ENCODE measurements at places on chromosomes 5 and 9.

GRCh38 chr9:114798780-114799427, 6.9 kb downstream of the TNFSF15 start:
- DNase-seq, result no peak

DNA sequence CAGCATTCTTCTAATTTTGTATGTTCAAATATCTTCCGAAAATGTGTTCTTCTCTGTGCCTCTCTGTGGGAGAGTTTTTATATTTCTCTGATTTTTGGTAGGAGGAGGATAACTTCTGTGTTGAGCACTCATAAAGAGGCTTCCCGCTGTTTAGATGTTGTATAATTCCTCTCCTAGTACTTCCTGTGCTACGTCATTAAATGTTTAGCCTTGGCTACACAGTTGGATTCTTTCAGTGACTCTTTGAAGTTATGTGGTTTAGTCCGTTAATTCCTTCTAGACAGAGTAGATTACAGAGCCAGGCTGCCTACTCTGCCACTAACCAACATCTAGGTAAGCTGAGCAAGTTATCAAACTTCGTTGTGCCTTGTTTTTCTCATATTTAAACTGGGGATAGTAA, 302.6 kb downstream of the OSTF1 start:
- DNase-seq, result no peak

DNA sequence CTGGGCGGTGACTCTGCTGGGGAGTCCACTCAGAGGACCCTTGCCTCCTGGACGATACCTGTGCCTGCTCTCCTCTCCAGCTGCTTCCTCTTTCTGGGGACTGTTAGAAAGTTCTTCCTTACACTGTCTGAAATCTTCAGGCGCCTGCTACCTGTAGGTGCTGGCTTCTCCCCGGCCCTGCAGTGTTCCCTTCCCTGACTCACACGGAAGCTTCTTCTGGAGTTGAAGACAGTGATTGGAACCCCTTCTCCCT, 562 bp downstream of the GSN start:
- DNase-seq, result no peak

- no peak for DNase-seq
Measured at GRCh38 chr5:115260248-115260647, 2.4 kb downstream of the PGGT1B start.

- DNase-seq, result no peak
Measured at GRCh38 chr9:134190232-134191121, 26.1 kb upstream of the RNU6ATAC start.

DNA sequence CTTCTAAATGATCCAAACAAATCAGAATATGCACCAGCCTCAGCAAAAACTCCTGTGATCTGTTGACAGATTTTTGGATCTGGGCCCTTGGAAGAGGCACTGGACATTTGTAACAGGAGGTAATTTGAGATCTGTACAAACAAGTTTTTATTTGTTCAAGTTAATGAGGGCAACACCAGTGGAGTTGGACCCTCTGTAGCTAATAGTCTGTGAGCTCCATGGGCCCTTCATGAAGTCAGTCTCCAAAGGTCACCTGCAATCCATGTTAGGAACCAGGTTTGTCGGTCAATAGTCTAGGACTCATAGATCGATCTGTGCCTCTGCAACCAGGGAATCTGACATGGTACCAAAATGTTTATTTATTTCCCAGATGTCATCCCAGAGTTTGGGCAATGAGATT, 40.9 kb downstream of the PAM start:
- no peak for DNase-seq

- DNase-seq, result no peak
Measured at GRCh38 chr5:14365831-14366430, 215.7 kb upstream of the OTULINL start.

- DNase-seq, result no peak
Measured at GRCh38 chr5:37710965-37711364, 128.9 kb downstream of the GDNF start.

DNA sequence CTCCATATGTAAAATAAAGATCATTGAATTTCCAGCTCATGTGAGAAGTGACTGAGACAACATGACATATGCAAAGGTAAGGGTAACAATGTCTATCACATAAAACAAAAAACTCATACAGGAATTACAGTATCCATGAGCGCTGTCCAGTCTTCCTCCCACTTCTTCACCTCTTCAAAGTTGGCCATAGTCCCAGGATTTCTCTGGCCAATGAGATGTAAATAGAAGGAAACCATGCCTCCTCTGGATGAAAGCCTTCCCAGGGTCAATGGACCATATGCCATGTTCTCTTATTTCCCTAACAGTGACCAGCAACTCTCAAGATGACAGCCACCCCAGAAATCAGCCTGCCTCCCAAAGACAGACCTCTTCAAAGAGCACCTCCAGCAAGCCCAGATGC, 75.5 kb downstream of the SEMA5A start:
- no peak for DNase-seq

- DNase-seq, result no peak
Measured at GRCh38 chr9:137175345-137175961, 3.6 kb upstream of the TMEM210 start.

- DNase-seq, result no peak
Measured at GRCh38 chr5:160434022-160434531, 12.4 kb downstream of the PTTG1 start.

- DNase-seq, result no peak
Measured at GRCh38 chr5:92962752-92963151, 618.3 kb downstream of the NR2F1-AS1 start.

GRCh38 chr9:35882263-35882848, 12.2 kb upstream of the OR13J1 start:
- DNase-seq, result peak; percentile 79

DNA sequence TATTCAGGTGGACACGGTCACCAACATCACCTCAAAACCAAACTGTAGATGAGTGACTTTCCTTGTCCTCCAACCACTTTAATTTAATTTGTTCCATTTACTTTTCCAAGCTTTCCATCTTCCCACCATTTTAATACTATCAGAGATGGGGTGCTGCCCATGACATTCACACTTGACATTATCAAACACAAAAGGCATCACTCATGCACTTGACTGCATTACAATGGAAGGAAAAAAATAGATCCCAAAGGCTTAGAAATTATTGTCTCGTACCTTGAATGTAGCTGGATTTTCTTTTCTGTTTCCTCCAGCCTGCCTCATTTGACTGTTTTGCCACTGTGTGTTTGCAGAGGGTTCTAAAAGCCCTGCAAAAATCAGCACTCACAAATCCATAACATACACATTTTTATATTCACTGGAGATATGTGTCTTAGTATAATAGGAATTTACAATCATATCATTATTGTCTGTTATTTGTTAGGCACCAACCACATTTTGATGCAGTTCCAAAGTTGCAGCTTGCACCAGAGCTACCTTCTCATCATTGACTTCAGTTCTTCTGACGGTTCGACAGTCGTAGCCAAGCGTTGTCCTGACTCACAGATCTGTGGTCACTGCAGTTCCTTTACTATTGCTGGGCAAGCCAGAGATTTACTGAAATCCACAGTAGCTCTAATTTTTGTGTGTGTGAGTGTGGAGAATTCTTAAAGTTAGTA, 712.3 kb upstream of the WWC1 start:
- DNase-seq, result no peak

DNA sequence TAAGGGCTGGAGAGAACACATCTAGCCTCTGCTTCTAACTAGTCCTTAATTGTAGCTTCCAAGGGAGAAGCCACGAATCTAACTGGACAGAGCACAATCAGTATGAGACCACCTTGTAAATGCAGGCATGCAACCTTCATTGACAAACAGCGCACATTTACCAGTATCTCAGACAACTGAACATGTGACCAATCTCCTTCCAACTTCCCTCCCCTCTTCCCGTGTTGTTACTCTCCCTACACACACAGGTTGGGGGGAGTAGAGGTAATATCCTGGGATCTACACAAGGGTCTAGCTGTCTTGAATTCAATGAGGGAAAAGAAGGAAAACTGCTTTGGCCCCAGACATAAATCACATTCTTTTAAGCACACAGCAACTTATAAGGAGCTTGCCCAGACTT, 77.6 kb downstream of the LIFR start:
- no peak for DNase-seq

GRCh38 chr5:52707616-52708015, 80.1 kb upstream of the ITGA1 start:
- DNase-seq, result no peak

GRCh38 chr5:1194378-1194777, 7.0 kb upstream of the SLC6A19 start:
- no peak for DNase-seq

- DNase-seq, result no peak
Measured at GRCh38 chr9:137626464-137626863, 7.7 kb downstream of the EHMT1 start.

DNA sequence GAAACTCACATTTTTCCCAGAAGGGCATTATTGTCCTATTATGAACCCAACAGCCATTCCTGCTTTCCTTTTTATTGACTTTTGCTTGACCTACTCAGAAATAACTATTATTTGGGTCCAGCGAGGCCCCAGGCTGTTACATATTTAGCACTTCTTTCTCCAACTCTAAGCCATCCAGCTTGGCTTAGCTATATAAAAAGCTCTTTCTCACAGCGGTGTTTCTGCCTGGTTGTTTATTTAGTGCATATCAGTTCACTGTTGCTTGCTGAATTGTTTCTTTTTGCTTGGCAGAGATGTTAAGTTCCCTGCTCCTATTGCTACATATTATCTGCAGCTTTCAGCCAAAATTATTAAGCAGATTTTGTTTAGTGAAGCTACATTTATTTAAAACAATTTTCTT, 1156.8 kb upstream of the SEMA6A start:
- DNase-seq, result no peak

- DNase-seq, result no peak
Measured at GRCh38 chr5:142602720-142603245, 83.1 kb downstream of the FGF1 start.

GRCh38 chr5:149019679-149020078, 43.2 kb downstream of the SH3TC2 start:
- DNase-seq, result no peak

DNA sequence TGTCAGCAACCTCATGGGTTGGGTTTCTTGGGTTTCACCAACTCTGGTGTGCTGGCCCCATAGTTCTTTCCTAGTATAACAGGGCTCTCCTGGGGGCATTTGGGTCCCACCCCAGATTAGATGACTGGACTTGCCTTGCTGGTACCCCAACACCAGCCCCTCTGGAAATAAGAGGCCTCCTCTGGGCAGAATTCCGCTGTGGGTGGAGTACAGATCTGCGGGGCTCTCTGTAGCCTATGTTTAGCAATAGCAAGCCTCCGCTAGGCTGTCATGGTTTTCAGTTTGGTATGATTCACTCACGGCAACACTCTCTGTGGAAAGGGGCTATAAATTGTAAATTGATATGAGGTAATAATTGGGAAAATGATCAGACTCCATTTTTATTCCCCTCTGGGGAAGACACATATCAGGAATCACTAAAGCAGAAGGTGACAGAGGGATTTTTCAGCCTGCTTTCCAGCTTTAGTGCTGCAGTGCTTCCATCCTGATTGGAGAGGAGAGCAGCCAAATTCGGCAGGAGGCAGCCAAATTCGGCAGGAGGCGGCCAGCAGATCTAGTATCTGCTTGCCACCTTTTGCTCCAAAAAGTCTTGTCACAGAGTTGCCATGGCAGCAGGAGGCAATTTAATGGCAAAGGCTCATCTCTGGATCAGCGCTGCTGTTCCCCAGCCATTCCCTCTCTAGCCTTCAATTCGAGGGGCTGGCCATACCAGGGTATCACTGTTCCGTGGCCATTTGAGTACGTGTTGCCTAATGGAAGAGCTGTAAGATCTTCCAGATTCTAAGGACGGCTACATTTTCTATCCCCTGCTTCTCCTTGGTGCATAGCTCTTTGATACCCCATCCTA, 84.6 kb downstream of the SLC44A1 start:
- no peak for DNase-seq

DNA sequence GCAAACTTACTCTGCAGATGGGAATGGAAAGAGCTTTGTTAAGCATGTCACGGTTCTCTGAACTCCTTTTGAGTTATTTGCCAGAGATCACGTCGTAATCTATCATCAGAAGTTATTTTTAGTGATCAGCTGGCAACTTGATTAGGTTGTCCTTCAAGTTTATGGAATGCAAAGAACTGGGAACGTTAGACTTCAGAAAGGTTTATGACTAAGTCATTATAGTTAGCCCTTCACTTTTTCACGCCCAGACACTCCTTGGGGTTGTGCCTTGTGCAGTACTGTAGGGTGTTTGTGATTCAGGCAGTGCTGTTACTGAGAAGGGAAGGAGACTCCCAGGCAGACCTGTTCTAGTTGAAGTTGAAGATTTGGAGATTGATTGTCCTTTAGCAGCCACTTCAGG, 26.8 kb upstream of the PHF2 start:
- DNase-seq, result no peak
